ENCODE measurements at places on chromosomes 3 and 15. TPM values are rescaled to one million over a fixed set of nuclear protein-coding genes. Genes with fewer than 3 reads are reported as not detected.

GRCh38 chr15:100005715-100006114 lies 272.5 kb upstream of the LYSMD4 start:
- no peaks in the 10 kb centered on the region for H3K36me3 ChIP-seq
- no peaks in the 10 kb centered on the region for H3K27me3 ChIP-seq
- H3K4me1 ChIP-seq: no peaks in the 10 kb centered on the region
- H3K4me3 ChIP-seq: no peak overlapping the region
- no peak for DNase-seq

DNA sequence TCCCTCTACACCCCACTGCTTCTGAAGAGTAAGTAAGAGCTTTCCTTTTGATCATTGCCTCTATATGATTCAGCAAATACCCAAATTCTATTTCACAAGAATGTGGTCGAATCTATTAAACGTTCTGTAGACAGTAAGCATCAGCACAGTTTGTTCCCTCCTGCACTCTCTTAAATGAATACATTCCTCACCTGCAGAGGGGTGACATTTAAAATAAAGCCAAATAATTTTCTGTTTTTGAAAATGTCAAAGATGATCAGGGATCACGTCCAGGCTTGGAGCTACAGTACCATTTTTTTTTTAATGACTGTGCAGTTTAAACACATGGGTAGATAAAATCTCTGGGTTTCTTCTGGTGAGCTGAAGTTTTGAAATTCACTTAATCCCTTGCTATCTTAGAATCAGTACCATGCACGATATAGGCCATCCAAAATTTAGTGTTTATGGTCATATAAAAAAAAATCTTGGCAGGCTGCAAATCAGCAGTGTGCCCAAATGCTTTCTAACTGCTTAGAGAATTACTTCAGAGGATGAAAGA lies 12.8 kb downstream of the PYDC2 start:
- no peak for DNase-seq
- no peaks in the 10 kb centered on the region for H3K4me1 ChIP-seq
- H3K27me3 ChIP-seq: no peaks in the 10 kb centered on the region
- no peaks in the 10 kb centered on the region for H3K36me3 ChIP-seq
- no peak overlapping the region for H3K4me3 ChIP-seq

- no peak for DNase-seq
- H3K27me3 ChIP-seq: no peaks in the 10 kb centered on the region
- peaks cover 6% of the 10 kb centered on the region for H3K4me1 ChIP-seq
Measured at GRCh38 chr15:68114840-68115239, 60.7 kb downstream of the PIAS1 start.

- H3K36me3 ChIP-seq: no peaks in the 10 kb centered on the region
- no peak overlapping the region for H3K27ac ChIP-seq
- no peak for DNase-seq
- H3K27me3 ChIP-seq: no peaks in the 10 kb centered on the region
- H3K4me3 ChIP-seq: no peak overlapping the region
Measured at GRCh38 chr3:24475925-24476324, 18.7 kb downstream of the THRB start.

- H3K27me3 ChIP-seq: no peaks in the 10 kb centered on the region
- H3K36me3 ChIP-seq: no peaks in the 10 kb centered on the region
- no peak for DNase-seq
- H3K4me1 ChIP-seq: no peaks in the 10 kb centered on the region
- no peak overlapping the region for H3K27ac ChIP-seq
- no peak overlapping the region for H3K4me3 ChIP-seq
Measured at GRCh38 chr15:48481802-48482201, 150.6 kb downstream of the DUT start.

The PTPN9 gene
- 20.3 TPM for polyA plus RNA-seq

The CP gene
- 3.8 TPM for polyA plus RNA-seq

The KCNMB3 gene
- polyA plus RNA-seq: 1.5 TPM

Measured in small intestine (tissue), 16 donors.